ENCODE measurements at places on chromosomes 7 and 10. TPM values are rescaled to one million over a fixed set of nuclear protein-coding genes. Genes with fewer than 3 reads are reported as not detected.

The OR13A1 gene
- total RNA-seq: not detected

The ATOH7 gene
- under 0.01 TPM for total RNA-seq

The ARHGAP21 gene
- 110 TPM for total RNA-seq

The ZNF853 gene
- not detected for total RNA-seq

The CCDC172 gene
- total RNA-seq: not detected

The TRIL gene
- 0.73 TPM for total RNA-seq

The SGMS1 gene
- 27.9 TPM for total RNA-seq

The CEP55 gene
- 30.5 TPM for total RNA-seq

All from subcutaneous preadipocyte (primary cell).